ENCODE measurements at places on chromosomes 16 and 17.

- peak; percentile 85 for DNase-seq
Observed at GRCh38 chr17:74864866-74865395, 5.2 kb upstream of the GRIN2C start.

DNA sequence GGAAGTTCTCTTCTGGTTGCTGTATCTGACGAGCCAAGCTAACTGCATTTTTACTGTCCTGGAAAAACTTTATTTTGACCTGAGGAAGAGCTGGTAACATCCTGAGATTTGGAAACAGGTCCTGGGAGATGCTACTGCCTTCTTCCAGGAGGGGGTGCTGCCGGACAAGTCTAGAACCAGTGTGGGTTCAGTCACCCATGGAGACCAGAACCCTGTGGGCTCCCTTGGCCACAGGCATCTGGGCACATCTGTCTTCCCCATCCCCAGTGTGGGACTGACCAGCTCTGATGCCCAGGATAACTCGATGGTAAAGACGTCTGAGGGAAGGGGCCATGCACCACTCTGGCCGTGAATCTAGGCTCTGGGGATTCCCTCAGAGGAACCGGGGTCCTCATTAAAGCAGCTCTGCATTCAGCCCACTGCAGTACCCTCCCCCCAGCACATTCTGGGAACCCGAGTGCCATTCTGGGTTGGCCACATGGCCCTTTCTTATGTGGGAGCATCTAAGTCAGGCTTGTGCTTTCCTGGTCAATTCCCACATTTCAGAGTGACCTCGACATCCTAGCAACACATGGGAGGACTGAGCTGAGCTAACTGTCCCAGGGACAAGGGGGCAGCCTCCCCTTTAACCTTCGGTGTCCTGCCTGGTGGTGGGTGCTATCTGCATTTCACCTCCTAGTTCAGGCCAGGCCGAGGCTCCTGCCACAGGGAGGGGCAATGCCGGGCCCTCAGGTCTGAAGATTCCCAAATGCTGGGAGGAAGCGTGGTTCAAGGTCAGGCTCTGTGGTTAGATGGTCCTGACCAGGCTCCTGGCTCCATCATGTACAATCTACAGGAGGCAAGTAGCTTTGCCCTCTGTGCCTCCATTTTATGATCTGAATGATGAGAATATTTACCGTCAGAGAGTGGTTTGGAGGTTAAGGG, 6.4 kb downstream of the C16orf86 start:
- DNase-seq, result peak; percentile 44

DNA sequence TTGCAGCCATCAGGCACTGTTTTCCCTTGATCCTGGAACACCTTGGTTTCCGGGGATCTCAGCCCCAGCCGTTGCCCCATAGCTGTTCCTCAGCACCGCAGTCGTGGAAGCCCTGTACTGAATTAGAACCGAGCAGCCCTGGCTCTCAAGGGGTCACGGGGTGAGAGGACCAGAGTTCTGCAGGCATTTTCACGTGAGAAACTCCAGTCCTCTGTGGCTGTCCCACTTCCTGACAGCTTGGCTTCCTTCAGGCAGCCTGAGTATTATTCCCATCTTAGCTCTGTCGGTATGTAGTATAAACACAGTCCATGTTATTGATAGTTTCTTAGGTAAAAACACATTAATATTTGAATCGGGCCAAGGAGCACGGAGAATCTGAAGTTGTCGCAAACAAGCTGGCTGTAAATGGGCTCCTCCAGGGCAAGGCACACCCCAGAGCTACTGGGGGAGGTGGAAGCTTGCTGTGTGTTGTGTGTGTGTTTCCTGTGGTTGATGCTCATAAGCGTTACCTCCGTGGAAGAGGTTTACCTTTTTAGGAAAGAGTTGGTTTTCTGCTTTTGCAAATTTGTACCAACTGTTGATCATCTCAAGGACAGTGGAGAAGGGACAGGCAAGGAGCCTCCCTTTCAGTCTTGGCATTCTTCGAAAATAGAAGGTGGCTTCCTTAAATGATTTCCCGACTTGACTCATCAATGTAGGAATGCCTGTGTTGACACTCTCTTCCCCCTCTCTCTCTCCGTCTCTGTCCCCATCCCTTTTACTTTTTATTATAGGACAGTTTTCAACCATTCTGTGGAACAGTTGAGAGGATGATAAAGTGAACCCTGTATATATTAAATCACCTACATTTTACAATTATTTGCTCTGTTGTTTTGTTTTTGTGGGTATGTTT, 208.9 kb upstream of the CHMP6 start:
- DNase-seq, result no peak

DNA sequence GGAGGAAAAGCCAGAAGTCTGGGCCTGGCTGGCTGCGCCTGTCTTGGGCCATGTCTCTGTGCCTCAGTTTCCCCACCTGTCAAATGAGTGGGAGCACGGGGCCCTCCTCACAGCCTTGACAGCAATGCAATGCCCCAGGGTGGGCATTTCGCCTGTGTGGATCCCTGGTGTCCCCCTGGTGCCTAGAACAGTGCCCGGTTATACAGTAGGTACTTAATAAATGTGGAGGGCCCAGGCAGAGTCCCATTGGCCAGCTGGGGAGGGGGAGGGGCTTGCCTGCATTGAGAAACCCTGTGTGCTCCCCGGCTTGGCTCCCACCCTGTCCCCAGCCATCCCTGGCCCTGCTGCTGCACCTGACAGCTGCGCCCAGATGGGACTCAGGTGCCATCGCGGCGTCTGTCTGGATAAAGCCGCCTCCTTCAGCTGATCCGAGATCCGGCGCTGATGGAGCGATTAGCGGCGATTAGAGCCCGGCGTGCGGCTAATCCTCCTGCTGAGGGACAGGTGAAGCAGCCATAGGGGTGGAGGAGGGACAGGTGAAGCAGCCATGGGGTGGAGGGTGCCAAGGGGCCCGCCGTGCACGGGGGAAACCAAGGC, 12.4 kb downstream of the ZFPM1 start:
- DNase-seq, result no peak

GRCh38 chr16:69338557-69339288, 641 bp downstream of the COG8 start:
- no peak for DNase-seq

- no peak for DNase-seq
Observed at GRCh38 chr17:72984926-72985325, 107.6 kb downstream of the SLC39A11 start.

DNA sequence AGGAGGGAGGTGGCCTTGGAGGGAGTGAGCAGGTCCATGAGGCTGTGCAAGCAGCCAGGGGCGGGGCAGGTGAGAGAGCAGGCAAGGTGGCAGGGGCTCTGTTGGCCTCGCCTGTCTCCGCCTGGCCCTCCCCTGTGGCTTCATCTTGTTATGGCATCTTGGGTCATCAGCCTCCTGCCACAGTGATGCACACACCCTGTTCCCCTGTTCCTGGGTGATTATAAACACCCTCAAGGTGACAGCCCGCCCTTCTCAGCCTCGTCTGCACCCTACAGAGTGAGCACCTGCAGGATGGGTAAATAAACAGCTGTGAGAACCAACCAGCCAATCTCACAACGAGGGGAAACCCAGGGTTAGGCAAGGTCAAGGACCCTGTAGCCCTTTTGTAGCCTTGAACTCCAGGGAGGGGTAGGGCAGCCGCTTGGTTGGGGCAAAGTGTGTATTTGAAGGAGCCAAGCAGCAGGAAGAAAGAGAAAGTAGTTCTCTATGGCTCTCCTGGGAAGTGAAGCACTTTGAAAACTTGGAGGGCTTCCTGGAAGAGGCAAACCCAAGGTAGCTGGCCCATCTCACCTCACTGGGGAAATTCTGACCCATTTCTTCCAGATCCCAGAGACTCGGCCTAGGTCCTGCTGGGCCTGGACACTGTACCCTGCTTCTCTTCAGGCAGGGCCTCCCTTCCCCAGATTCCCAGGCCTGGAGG, 60.6 kb downstream of the NT5M start:
- DNase-seq, result no peak

GRCh38 chr16:80028581-80029380, 428.2 kb upstream of the MAF start:
- no peak for DNase-seq

DNA sequence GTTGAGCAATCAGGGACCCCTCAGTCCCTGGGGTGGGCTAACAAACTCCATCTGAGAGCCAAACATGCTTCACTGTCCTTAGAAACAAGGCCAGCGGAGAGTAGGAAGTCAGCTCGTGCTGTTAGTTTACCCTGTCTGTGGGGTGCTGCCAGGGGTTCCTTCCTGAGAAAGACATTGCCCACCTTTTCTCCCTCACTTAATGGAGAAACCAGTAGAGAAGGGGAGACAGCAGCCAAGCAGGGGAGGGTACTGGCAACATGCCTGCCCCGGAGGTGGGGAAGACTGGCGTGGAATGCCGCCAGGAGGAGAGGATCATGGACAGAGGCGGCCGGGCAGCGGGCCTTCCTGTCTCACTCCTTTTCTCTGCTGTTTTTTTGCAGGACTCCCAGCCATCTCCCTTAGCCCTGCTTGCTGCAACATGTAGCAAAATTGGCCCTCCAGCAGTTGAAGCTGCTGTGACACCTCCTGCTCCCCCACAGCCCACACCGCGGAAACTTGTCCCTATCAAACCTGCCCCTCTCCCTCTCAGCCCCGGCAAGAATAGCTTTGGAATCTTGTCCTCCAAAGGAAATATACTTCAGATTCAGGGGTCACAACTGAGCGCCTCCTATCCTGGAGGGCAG, 19.9 kb downstream of the SP2 start:
- no peak for DNase-seq

DNA sequence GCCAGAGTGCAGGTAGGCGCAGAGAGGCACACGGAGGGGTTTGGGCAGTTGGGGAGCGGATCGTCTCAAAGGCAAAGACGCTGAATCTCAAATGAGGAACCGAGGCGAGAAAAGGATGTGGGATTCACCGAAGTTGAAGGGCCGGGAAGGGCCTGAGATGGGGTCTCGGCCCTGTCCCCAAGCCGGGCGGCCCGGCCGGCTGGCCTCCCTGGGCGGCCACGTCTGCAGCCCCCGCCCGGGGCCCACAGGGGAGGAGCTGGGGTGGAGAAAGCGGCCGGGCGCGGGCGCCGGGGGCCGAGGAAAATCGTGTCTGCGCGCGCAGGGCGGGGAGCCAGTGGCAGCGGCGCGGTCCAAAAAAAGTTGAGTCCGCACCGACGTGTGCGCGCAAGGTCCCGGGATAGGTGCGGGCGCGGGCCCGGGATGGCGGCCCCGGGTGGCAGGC, 458 bp downstream of the SLC12A4 start:
- no peak for DNase-seq

- DNase-seq, result no peak
Observed at GRCh38 chr16:1890708-1891050, 18.7 kb upstream of the MEIOB start.

GRCh38 chr17:47776330-47777197, 43.5 kb downstream of the TBX21 start:
- no peak for DNase-seq

DNA sequence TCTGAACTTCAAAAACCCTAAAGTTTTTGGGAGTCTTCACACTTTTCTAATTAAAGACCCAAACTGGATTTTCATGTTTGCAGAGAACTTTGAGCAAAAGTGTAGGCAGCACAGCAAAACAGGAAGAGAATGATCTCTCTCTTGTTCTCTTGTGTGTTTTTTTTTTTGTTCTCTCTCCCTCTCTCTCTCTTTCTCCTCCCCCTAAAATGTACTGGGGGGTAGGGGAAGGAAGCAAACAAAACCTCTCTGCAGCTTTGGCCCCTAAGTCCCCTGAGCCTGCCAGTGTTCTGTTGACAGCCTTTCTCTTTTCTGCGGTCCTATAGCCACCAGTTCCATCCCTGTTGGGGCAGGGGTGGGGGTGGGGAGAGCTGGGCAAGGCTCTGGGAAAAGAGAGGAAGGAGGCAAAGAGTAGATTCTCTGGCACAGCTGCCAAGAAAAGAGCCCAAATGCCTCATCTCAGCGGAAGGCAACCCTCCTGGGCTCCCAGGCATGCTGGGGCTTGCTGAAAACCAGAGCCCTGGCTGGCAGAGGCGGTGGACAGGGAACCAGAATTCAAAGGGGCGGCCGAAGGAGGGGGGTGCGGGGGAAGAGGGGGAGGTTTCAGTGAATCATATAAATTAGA, 295.3 kb downstream of the SOX9 start:
- peak; percentile 44 for DNase-seq

DNA sequence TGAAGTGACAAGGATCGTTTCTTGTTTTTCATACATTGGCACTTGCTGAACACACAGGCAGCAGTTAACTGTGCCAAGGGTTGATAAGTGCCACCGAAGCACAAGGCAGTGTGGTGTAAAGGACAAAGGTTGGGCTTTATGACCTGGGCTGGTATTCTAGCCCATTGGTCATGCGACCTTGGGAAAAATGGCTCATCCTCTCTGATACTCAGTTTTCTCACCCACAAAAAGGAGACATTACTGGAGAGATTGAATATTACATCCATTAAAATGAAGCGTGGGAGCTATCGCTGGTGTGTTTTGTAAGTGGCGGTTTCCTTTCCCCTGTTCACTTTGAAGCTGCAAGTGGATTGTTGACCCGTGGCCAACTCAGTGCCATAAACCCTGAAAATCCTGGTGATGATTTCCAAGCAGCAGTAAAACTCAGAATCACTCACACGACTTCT, 216.9 kb downstream of the HAPSTR1 start:
- no peak for DNase-seq

DNA sequence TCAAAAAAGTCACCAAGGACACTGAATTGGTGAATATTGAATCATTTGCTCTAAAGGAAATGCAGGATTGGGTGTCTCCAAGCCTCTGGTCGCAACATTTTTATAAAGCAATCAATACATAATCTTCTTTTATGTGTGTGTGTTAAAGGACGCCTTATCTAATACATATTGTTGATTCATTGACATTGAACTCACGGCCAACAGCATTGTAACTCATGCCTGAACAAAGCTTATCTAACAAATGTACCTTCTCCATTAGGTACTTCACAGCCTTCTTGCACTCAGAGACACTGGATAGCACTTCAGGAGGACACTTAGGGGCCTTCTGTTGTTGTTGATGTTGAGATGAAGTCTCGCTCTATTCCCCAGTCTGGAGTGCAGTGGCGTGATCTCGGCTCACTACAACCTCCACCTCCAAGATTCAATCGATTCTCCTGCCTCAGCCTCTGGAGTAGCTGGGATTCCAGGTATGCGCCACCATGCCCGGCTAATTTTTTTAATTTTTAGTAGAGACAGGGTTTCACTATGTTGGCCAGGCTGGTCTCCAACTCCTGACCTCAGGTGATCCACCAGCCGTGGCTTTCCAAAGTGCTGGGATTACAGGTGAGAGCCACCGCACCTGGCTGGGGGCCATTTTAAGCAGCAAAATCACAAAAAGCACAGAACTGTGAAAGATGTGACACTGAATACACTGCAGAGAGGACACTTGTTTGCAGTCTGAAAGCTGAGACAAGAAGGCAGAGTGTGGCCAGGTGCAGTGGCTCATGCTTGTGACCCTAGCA, 13.2 kb upstream of the PDXDC1 start:
- DNase-seq, result no peak

DNA sequence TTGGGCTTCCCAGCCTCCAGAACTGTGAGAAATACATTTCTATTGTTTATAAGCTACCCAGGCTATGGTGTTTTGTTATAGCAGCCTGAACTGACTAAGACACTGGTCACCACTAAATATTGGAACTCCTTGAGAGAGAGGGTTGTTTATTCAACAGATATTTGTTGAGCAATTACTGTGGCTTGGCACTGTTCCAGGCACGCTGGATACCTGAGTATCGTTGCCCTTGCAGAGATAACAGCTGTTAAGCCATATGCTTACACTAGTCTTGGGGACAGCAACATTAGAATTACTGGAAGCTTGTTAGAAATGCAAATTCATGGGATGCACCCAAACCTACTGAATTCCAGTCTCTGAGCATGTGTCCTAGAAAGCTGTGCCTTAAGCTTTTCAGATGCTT, 230.7 kb downstream of the HS3ST4 start:
- no peak for DNase-seq

- DNase-seq, result no peak
Observed at GRCh38 chr16:57240851-57241250, 4.2 kb upstream of the ARL2BP start.
